ENCODE measurements at places on chromosomes 11 and 22.

DNA sequence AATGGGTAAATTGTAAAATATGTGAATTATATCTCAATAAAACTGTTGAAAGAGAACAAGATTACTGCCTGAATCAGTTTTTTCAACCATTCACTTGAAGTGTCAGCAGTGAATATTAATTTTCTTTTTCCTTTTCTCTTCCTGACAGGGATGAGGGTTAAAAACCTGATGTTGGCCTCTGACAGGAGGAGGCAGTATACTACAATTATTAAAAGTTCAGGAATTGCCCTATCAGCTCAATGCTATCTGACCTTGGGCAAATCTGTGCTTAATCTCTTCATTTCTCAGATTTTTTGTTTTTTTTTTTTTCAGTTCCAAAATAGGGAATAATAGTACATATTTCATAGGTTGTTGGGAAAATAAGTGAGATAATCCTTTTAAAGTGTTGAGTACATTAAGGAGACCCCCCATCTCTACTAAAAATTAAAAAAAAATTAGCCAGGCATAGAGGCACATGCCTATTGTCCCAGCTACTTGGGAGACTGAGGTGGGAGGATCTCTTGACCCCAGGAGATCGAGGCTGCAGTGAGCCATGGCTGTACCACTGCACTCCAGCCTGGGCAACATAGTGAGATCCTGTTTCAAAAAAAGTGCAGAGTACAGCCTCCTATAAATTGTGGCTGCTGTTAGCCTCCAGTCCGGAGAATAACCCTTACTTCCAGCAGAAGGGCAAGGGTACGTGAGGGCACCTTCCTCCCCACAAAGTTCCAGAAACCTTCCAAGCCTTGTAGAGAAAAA lies 48.8 kb downstream of the TRIM44 start:
- DNase-seq: no peak

DNA sequence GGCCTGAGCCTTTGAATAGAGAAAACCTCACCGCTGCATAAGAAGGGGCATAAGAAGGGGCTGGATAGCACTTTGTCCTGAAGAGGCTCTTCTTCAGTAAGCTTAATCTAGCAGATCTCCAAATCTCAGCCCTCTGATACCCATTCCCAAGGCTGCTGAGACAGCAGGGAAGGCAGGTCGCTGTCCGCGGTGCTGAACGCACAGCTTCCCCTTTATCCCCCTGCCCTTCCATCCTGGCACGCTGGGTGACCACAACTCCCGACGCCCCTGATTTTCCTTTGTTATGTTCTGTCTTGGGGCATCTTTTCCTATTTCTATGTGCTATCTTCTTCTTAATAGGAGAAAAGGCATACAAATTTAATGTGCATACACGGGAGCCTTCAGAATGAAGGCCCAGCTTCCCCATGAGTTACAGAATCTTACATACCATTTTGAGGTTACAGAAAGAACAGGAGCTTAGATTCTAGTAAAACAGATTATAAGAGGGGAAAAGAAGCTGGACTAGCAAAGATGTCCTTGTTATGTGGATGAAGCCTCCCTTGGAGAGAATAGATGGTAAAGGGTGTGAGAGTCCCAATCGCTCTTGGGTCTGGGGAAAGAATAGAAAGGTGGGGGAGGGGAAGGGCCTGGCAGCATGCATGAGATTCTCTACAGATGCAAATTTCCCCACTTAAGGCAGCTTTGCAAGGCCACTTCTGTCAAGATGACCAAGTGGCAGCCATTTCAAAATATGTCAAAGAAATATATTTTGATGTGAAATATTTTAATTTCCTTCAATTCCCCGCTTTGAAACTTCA lies 5.7 kb upstream of the SULT4A1 start:
- peak; percentile 57 for DNase-seq

GRCh38 chr22:49499433-49500075 lies 328.1 kb downstream of the BRD1 start:
- no peak for DNase-seq

- peak; percentile 31 for DNase-seq
Measured at GRCh38 chr11:8331767-8332166, 68.1 kb upstream of the LMO1 start.

DNA sequence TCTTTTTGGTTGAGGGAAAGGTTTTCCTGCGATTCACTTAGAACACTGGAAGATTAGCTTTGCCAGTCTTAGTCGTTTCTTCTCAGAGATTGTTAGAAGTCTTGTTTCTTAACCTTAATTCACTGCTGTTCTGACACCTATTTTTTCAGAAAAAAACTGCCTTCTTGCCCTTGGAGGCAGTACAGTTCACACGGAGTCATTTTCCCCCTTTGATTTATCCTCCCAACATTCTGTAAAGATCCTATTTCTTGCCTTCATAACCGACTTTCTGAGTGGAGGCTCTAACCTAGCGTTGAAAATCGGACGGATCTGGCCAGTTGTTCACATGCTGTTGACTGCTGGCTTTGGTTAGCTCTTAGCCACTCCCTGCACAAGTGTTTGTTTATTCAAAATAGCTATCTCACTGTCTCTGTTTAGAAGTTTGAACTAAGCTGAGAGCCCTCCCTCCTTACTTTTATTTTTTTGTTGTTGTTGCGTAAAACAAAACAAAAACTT lies 737 bp downstream of the BCL2L13 start:
- peak; percentile 36 for DNase-seq

DNA sequence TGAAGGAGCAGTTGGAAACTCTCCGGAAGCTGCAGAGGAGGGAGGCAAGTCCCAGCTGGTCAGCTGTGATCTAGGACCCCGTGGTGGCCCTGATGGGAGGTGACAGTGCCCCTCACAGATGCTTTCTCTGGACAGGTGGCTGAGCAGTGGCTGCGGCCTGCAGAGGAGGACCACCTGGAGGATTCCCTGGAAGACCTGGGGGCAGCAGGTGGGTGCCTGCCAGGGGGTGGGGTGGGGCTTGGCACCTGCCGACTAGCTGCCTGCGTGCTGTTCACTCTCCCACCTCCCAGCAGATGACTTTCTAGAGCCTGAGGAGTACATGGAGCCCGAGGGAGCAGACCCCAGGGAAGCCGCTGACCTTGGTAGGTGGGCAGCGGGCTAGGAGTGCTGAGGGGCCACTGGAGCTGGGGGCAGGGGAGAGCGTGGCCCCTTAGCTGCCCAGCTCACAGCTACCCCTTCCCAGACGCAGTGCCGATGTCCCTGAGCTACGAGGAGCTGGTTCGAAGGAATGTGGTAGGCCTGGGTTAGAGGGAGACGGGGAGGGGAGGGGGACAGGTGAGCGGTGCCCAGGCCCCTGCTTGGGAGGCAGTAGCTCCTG lies 3.1 kb downstream of the SCO2 start:
- DNase-seq: no peak

DNA sequence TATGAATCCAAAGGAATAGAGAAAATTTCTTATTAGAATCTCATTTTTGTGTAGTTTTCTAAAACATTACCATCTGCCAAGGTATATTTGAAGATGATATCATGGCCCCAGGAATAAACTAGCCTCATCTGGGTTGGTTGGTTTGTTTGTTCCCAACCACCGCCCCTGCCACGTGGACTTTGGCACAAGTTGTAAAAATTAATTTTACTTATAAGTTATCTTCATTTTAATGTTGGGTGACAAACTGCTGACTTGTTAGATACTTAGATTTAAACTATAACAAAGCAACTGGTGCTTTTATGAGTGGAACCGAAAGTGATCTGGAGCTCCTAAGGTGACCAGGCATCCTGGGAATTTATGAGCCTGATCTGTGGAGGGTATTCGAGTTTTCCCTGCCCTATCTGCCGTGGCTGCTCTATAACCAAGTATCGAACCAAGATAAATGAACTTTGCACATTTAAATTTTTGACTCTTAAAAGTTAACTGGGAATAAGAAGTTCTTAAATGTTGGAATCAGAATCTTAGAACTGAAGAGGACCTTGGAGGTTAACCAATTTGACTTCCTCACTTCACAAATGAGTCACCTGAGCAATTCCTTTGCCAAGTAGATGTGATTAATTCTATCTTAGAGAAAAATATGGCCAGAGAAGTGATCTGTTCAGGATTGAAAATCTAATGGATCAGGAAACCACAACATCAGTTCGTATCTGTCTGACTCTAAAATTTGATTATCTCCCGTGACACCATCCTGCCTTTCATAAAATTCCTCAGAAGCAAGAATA lies 129.1 kb upstream of the ARHGAP42 start:
- DNase-seq: no peak

DNA sequence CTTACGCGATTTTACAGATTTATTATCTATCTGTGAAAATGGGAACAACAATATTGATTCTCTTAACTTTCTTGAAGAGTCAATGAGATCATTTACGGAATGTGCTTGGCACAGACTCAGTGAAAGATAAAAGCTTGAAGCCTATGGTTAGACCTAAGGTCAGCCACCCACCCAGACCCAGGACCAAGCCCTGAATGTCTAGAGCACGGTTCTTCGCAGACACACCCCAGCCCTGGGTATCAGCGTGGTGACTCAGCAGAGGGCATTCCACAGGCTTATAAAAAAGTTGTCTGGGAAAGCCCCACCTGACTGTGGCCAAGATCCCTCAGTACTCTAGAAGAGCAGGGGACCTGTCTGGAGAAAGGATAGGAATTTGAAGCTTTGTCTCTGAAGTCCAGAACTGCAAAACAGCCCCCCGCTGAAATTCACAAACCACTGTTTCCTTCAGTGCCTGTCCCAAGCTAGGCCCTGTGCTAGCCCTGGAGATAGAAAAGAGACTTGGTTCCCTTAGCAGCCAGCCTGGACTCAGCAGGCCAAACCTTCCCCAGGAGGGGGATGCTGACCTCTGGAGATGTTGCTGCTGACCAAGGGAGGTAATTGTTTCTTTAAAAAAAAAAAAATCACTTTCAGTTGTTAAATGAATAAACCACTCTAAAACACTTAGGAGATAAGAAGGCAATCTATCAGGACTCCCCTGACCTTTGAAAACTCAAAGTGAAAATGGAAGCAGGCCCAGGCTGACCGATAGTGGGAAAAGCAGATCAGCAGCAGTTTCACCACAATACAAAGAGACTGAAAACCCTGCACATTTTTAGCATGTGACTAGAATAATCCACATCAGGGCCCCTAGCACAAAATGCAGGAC lies 114.0 kb downstream of the ABTB2 start:
- DNase-seq: no peak

DNA sequence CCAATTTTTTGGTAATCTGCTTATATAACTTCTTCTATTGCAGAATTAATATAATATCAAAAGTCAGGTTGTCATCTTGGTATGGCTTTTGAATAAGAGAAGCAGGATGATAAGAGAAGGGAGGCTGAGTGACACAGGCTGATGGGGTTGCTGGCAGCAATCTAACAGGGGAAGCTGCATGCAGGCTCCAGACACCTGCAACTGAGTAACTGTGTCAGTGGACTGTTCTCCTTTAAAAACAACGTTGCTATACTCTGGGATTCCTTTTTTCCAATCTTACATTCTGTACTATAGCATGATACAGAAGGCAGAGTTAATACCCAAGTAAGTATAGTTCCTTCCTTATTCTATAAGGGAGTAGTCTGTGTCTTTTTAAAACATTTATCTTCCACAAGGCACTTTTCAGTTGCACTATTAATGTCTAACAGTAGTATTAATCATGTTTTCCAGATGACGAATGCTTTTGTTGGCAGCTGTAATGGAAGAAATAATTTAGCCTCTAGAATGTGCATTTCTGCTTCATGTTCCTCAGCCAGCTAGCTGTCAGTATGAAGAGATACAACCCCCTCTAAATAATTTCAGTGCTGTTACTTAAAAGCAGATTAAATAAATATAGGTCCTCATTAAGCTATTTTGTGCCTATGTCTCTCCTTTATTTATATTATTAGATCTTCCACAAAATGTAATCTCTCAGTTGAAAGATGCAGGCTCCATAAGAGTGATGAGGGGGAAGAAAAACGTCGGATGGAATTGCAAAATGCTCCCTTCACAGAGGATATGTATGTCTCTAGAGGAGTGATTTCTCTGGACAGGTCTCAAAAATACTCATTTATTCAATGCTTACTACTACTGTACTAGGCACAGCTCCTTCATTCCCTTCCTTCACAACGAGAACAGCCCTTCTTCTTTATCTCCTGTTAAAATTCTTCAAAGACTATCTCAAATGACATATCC lies 50.8 kb downstream of the ATG16L2 start:
- DNase-seq: no peak

GRCh38 chr11:59423835-59424234 lies 2.4 kb downstream of the OR5A2 start:
- DNase-seq: peak; percentile 14

DNA sequence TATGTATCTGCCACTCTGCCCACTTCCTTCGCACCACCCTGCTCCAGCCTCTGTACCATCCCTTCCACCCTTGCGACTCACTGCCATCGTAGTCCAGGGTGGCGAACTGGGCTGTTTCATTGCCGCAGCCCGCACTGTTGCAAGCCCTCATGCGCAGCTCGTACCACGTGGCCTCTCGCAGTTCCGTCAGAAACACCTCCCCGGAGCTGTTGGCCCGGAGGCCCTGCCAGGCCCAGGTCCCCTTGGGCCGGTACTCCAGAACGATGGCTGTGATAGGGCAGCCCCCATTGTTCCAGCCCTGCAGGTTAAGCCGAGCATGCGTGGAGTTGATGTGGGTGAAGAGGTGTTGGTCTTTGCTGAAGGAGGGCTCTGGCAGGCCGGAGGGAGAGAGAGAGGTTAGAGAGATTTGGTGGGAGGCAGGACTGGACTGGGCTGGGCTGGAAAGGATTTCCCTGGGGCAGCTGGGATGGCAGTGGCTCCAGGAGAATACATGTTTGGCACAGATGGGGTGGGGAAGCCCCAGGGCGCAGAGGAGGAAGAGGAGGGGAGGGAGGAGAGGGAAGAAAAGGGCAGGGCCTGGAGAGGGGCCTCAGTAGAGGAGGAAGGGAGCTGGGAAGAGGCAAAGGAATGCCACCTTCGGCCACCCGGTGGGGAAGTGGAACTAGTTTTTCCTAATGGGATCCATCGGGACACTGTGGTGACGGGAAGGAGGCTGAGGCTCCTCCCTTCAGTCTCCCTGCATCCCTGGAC lies 109.6 kb downstream of the CEP164 start:
- no peak for DNase-seq

- DNase-seq: no peak
Measured at GRCh38 chr11:69442012-69442806, 39.3 kb upstream of the LINC01488 start.

DNA sequence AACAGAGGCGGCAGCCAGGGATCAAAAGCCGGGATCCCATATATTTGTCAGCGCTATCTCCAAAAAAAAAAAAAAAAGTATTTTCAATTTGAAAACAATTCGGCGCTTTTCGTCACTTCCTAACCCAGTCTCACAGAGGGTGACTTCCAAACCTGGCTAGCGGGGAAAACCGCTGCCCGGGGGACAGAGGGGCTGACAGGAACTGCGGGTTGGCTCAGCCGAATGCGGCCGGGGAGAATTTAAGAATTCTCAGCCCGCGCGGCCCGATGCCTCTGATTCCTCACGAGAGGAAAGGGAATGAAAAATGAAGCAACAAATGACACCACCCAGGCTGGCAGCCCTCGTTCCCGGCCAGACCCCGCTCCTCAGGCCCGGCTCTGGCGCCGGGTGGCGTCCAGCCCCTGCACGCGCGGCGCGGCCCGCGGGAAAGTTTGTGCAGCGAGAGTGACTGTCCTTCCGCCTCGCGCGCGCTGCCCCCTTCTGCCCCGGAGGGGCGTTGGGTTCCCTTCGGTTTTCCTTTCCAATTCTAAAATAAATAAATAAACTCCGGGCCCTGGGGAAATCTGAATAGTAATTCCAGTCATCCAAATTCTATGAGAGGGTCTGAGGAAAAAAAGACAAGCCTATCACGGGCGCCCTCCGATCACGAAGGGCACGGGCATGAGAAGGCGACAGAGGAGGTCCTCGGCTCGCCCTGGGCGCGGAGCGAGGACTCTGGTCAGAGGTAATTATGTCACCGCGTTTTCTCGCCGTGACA lies 4.8 kb upstream of the PAX6 start:
- no peak for DNase-seq
